ENCODE measurements at places on chromosomes 4 and X. TPM values are rescaled to one million over a fixed set of nuclear protein-coding genes. Genes with fewer than 3 reads are reported as not detected.

Gene SLC6A14
- total RNA-seq: 0.07 TPM

GRCh38 chrX:44451056-44451455 lies 91.6 kb downstream of the FUNDC1 start:
- DNase-seq: no peak

Gene C1GALT1C1
- 17.0 TPM for total RNA-seq

GRCh38 chr4:184292877-184293276 lies 75.2 kb upstream of the ENPP6 start:
- DNase-seq: no peak

Gene TLR3
- 1.4 TPM for total RNA-seq

Gene GRIA2
- total RNA-seq: not detected

GRCh38 chr4:152169683-152170082 lies 366.2 kb downstream of the FBXW7 start:
- no peak for DNase-seq

- no peak for DNase-seq
Measured at GRCh38 chrX:139025816-139026215, 314.3 kb upstream of the FGF13 start.

Gene HDX
- total RNA-seq: 5.5 TPM

Gene ASB9
- 0.11 TPM for total RNA-seq

GRCh38 chrX:17654116-17654515 lies 83.2 kb upstream of the SCML1 start:
- no peak for DNase-seq

Data from WTC11 (cell line).